ENCODE measurements at places on chromosomes 3 and 15.
A peak's percentile ranks its signal among the peaks of the same experiment; 100 is the strongest.

- DNase-seq: no peak
Observed at GRCh38 chr3:104526901-104527401, 839.8 kb upstream of the ALCAM start.

DNA sequence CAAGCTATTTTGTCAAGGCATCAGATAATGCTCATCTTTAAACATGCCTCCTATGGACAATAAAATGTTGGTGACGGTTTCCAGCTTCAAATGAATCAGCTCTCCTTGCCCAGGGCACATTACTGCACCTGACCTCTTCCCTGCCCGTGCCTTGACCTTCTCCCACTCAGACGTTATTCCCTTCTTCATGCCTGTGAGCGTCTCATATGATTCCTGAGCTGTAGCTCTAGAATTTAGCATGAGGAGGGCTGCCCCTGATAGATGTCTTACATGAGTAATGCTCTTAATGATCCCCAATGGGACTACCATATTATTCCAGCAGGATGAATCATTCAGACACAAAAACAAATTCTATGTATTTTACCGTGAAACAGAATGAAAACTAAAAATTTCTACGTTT is 762.7 kb downstream of the ROBO1 start:
- DNase-seq: no peak

GRCh38 chr3:118782755-118783202 is 251.9 kb downstream of the IGSF11 start:
- DNase-seq: peak; percentile 50

DNA sequence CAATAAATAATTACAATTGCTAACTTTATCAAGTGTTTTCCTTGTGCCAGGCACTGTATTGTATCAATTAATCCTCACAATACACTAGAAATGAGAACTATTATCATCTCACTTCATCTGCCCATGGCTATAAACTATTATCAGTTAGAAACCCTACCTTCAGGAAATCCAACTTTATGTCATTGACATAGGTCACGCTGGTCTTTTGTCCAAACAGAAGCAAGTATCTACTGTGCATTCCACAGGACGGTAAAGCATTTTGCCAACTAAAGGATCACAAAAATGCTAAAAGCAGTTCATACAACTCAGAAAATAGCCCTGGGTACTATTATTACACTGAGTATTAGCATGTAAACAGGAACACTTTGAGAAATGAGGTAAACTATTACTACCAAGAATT is 9.6 kb downstream of the DENND6A start:
- no peak for DNase-seq

GRCh38 chr3:62884096-62884870 is 9.1 kb upstream of the CADPS start:
- no peak for DNase-seq

DNA sequence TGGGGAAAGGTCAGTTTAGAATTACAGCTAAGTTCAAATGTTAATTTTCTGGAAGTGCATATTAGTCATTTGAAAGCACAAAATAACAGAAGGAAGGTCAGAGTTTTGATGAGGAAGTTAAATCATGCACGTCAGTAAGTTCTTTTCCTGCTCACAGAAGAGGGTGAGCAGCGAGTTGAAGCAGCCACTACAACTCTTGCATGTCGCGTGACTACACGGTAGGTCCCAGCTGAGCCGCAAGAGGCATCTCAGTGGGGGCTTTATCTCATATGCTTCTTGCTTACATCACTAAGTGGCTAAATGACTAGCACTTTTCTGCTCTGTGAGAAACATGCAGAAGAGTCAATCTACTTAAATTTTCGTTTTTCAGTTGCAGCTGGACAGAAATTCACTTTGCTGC is 21.3 kb upstream of the SEC62 start:
- no peak for DNase-seq

GRCh38 chr3:53159156-53160060 is 1.6 kb upstream of the PRKCD start:
- DNase-seq: no peak

DNA sequence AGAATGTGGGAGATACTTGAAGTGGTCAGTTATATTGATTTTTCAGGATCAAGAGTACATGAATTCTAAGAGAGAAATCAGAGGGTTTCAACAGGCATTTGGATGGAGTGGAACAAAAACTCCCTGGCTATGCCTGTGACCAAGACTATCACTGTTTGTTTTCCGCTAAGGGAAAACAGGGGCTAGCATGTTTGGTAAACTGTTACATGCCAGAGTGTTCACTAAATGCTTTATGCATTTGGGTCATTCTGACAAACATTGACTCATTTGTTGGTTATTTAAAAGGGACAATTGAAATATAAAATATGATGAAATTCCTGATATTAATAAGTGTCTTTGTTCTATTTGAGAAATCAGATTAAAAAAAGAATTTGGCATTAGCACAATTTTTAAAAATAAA is 603.9 kb upstream of the KCNMB2 start:
- no peak for DNase-seq

DNA sequence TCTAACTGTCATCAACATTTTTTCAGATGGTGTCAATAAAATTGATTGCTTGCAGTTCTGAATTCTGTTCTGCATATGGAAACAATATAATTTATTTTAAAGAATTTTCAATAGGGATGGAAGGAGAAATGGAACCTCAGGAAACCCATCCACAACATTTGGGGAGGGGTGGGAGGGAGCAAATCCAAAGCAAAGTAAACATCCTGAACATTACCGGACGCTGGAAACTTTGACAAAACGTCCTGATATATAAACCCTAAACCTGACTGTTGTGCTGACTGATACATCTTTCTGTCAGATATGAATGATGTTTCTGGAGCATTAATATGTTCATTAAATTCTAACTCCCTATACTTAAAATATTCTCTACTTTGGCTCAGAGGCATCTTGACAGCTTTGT is 479.0 kb downstream of the FOXP1 start:
- DNase-seq: no peak

GRCh38 chr15:86382341-86382740 is 302.7 kb downstream of the AGBL1 start:
- DNase-seq: no peak

DNA sequence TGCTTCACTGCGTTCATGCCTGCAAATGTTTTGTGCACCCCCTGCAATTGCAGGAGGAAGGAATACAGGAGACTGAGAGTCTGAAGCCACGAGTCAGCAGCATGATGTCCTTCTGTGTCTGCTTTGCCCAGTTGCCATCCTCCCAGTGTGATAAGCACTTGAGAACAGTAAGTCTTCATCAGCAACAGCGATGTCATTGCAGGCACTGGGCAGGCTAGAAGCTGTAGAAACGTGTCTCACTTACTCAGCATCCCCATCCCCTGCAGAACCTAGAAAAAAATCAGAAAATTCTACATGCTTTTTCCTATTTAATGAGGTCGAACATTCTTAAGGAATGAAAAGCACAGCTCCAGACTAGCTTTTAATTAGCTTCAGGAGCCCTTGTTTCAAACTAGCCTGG is 156.5 kb upstream of the LPP start:
- no peak for DNase-seq

DNA sequence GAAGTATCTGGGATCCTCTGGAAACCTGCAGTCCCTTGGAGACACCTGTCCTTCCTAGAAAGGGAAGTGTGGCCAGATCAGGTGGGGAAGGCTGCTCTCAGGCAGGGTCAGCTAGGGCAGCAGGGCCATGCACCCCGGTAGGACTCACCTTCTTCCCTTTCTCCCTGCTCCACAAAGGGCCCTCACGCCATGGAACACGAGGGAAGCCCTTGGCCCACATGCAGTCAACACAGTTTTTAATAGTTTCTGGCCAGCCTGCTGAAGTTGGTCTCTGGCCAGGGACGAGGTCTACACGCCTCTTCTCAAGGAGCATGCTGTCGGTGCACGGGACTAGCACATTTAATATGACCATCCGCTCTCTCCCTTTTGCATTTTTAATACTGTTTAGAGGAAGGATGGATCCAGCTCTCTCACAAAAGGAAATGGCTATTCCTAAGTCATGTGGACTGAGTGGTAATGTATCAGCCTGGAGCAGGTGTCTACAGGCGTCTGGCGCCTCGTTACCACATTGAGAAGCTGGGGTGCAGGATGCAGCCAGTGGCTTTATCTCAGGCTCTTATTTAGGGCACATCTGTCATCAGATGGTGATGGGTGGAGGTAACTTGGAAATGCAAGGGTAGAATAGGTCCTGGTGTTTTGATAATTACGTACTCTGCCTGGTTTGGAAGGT is 153.9 kb downstream of the KLF13 start:
- DNase-seq: no peak

DNA sequence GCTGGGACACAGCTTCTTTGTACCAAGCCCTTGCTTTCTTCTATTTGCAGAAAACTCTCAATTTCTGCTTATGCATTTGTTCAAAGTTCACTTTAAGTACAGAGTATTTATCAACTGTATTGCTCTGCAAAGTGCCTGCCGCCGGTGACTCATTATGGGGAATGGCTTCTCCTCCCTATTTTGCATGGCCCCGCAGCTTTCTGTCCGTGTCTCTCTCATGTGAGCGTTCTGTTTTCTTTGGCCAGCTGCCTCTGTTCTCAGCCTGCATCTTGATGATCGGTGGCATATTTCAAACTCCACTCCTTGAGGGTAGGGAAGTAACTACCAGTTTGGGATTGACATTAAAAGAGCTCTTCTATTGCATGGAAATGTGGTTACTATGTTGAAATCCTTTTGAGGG is 28.6 kb upstream of the ST8SIA2 start:
- DNase-seq: no peak

DNA sequence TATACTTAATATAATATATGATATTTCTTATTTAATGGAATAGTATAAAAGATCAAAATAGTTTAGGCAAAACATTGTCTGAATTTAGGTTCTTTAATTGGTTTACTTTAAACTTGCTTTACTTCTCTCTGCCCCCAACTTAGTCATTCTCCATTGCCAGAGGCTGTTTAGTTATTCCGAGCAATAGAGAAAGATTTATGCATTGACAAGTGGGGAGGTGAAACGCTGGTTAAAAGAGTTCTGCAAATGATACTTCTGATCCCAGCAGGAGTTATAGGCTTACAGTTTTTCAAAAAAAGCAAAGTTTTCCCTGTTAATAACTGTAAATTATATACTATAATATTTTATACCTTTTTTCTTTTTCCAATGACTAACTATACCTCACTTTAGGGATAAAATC is 145.4 kb downstream of the EPHA3 start:
- DNase-seq: no peak

- DNase-seq: no peak
Observed at GRCh38 chr3:138127636-138128365, 4.4 kb downstream of the A4GNT start.

DNA sequence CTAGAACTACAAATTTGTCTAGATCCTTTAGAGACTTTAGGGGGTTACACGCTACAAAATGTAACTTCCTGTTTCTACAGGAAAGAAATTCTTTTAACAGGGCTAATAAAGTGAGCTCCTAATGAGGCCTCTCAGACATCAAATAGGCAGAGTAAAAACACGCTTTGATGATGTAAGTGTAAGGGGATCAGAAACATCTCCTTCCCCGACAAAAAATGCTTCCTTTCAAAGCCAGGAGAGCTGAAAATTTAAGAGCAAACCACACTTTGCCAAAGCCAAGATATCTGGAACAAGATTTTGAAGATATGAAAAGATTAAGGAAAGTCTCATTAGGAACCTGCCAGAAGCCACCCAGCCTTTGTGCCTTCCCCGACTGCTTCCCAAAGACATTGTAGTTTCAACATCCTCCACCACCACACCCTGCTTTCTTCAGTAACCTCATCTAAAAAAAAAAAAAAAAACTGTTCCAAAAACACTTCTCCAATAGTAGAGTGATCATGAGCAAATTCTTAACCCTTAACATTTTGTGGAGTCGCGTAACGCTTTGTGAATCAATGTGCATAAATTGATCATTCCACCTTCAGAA is 505.0 kb upstream of the THBS1 start:
- DNase-seq: no peak

GRCh38 chr3:80079886-80080285 is 312.1 kb upstream of the ROBO1 start:
- no peak for DNase-seq

DNA sequence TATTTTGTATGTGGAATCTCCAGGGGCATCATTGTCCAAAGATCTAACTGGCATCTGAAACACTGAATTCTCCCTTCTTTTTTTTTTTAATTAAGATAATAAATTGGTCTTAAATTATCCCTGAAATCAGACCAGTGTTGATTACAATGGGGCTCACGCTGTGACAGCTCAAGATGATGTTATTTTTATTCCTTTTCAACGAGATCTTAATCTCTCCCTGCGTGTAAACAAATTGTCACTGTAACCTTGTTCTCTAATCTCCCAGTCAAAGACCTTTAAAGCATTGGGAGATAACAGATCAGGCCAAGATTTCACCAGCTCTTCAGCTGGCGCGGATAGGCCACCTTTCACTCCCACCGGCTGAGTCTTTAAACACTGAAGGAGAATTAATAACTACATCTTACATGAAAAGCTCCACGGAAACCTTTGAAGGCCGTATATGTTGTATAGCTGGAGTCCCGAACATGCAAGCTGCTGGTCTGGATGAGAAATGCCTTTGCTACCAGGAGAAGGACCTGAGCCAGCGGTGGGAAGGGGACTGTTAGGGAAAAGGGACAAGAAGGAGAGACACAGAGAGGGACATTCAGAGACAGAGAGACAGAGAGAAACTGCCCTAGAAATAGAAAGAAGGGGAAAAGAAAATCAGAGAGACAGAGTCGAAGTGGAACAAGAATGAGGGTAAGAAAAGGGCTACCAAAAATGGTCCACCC is 418.8 kb upstream of the NR2F2 start:
- DNase-seq: no peak

GRCh38 chr3:99668044-99668443 is 29.6 kb downstream of the COL8A1 start:
- DNase-seq: no peak

GRCh38 chr15:100705065-100705464 is 102.7 kb downstream of the ASB7 start:
- no peak for DNase-seq

DNA sequence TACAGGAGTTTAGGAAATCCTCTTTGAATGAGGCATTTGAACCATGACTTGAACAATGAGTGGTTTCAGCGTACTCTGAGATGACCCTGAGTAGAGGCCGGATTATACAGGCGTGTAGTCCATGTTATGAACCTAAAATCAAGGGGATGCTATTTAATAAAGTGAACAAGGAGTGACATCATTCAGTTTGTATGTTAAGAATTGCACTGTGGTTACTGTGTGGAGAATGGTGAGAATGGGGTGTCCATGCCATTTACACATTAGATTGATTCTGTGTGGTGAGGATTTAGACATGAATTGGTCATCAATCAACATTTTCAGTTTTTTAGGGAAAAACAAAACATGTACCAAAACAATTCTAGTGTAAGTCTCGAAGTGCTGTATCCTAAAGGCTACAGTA is 65.8 kb downstream of the TPRG1 start:
- DNase-seq: no peak

GRCh38 chr3:41095702-41096101 is 103.6 kb upstream of the CTNNB1 start:
- DNase-seq: no peak
